ENCODE measurements at places on chromosomes 4 and X. TPM values are rescaled to one million over a fixed set of nuclear protein-coding genes. Genes with fewer than 3 reads are reported as not detected.

NUDT10 gene
- 14.2 TPM for total RNA-seq

GRCh38 chr4:81030061-81030980, at the start of gene BMP3:
BMP3 (plus strand) TSS chr4:81030708; CDS start chr4:81031285, 577 bp downstream.
- H3K36me3 ChIP-seq: no peaks in the 10 kb centered on the region
- peaks cover 2% of the 10 kb centered on the region for H3K27me3 ChIP-seq
- H3K27ac ChIP-seq: no peak within 1 kb of the TSS
- DNase-seq: peak; percentile 10
- H3K4me3 ChIP-seq: peak within 1 kb of the TSS; percentile 15

FGD1 gene
- 6.6 TPM for total RNA-seq

- H3K4me1 ChIP-seq: no peaks in the 10 kb centered on the region
- no peak for DNase-seq
- no peak overlapping the region for H3K4me3 ChIP-seq
- no peaks in the 10 kb centered on the region for H3K27me3 ChIP-seq
- no peak overlapping the region for H3K27ac ChIP-seq
These were observed 127.4 kb upstream of the POF1B start for GRCh38 chrX:85506871-85507270.

DNA sequence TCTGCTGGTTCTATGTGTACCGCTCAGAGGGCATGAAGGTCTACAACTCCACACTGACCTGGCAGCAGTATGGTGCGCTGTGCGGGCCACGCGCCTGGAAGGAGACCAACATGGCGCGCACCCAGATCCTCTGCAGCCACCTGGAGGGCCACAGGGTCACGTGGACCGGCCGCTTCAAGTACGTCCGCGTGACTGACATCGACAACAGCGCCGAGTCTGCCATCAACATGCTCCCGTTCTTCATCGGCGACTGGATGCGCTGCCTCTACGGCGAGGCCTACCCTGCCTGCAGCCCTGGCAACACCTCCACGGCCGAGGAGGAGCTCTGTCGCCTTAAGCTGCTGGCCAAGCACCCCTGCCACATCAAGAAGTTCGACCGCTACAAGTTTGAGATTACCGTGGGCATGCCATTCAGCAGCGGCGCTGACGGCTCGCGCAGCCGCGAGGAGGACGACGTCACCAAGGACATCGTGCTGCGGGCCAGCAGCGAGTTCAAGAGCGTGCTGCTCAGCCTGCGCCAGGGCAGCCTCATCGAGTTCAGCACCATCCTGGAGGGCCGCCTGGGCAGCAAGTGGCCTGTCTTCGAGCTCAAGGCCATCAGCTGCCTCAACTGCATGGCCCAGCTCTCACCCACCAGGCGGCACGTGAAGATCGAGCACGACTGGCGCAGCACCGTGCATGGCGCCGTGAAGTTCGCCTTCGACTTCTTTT, 32.2 kb downstream of the WFS1 start:
- H3K27ac ChIP-seq: no peak overlapping the region
- no peaks in the 10 kb centered on the region for H3K4me1 ChIP-seq
- peaks cover 6% of the 10 kb centered on the region for H3K36me3 ChIP-seq
- H3K4me3 ChIP-seq: no peak overlapping the region
- no peaks in the 10 kb centered on the region for H3K27me3 ChIP-seq

- DNase-seq: no peak
- no peaks in the 10 kb centered on the region for H3K4me1 ChIP-seq
These were observed 24.2 kb upstream of the CSF2RA start for GRCh38 chrX:1244164-1245076.

GRCh38 chrX:65607070-65607742, 60.2 kb upstream of the MSN start:
- no peaks in the 10 kb centered on the region for H3K36me3 ChIP-seq
- no peaks in the 10 kb centered on the region for H3K27me3 ChIP-seq
- no peak overlapping the region for H3K27ac ChIP-seq
- no peak for DNase-seq

DNA sequence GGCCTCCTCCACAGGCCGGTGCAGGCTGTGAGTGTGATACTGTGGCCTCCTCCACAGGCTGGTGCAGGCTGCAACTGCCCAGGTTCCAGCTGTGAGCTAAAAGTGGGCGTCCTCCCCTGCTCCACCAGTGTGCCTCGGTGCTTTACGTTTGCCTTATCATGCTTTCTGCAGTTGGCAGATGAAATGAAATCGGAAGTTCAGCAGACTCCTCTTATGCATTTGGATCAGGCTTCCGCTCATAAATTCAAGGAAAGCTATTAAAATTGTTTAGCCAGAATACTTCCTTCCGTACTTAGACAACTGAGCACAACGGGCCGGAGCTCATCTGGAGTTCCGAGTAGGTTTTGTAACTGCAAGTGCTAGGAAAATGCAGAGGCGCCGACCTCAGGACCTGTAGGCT, 12.0 kb downstream of the CYP4V2 start:
- no peak for DNase-seq
- H3K4me3 ChIP-seq: no peak overlapping the region
- H3K36me3 ChIP-seq: no peaks in the 10 kb centered on the region
- H3K27me3 ChIP-seq: no peaks in the 10 kb centered on the region
- H3K4me1 ChIP-seq: no peaks in the 10 kb centered on the region

MAP7D2 gene
- 9.9 TPM for total RNA-seq

GRCh38 chrX:130861462-130861861, 41.5 kb downstream of the ENOX2 start:
- no peak for DNase-seq
- H3K27me3 ChIP-seq: no peaks in the 10 kb centered on the region
- H3K36me3 ChIP-seq: no peaks in the 10 kb centered on the region
- no peaks in the 10 kb centered on the region for H3K4me1 ChIP-seq
- no peak overlapping the region for H3K4me3 ChIP-seq

CNGA1 gene
- 5.7 TPM for total RNA-seq

- H3K4me3 ChIP-seq: no peak overlapping the region
- no peaks in the 10 kb centered on the region for H3K36me3 ChIP-seq
- no peaks in the 10 kb centered on the region for H3K27me3 ChIP-seq
- H3K4me1 ChIP-seq: no peaks in the 10 kb centered on the region
- no peak for DNase-seq
These were observed 146.9 kb upstream of the FMR1 start for GRCh38 chrX:147764868-147765267.

- H3K4me1 ChIP-seq: no peaks in the 10 kb centered on the region
- H3K4me3 ChIP-seq: no peak overlapping the region
- no peaks in the 10 kb centered on the region for H3K27me3 ChIP-seq
- no peaks in the 10 kb centered on the region for H3K36me3 ChIP-seq
- no peak for DNase-seq
These were observed 14.7 kb downstream of the PDGFC start for GRCh38 chr4:156956826-156957368.

GUCY1B1 gene
- total RNA-seq: 12.6 TPM

NDST4 gene
- 1.8 TPM for total RNA-seq

DNA sequence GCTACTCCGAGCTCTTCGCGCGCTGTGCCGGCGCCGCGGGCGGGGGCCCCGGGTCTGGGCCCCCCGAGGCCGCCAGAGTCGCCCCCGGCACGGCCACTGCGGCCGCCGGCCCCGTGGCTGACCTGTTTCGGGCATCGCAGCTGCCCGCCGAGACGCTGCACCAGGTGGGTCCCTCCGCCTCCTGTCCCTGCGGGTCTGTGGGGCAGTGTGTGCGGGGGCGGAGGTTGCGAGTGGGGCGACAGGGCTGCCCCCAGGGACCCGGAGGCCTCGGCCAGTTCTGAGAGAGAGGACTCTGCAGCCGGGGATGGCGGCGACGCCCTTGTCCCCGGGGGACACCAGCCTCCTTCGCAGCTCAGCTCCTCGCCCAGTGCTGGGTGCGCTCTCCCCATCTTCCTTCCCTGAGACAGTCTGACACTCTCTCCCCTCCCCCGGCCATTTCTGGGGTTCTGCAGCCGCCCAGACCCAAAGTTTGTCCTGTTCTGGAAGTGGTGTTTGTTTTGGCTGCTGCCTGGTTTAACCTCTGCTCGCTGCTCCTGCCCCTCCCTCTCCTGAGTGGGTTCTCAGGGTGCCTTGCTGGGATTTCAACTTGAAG, 609 bp downstream of the REPS2 start:
- no peaks in the 10 kb centered on the region for H3K4me1 ChIP-seq
- peak overlapping the region; percentile 46 for H3K4me3 ChIP-seq
- H3K27ac ChIP-seq: peak overlapping the region; percentile 45
- H3K36me3 ChIP-seq: no peaks in the 10 kb centered on the region

- no peak overlapping the region for H3K4me3 ChIP-seq
- no peak overlapping the region for H3K27ac ChIP-seq
- no peaks in the 10 kb centered on the region for H3K4me1 ChIP-seq
These were observed 54.7 kb upstream of the LAS1L start for GRCh38 chrX:65589304-65589703.

YY2 gene
- 0.82 TPM for total RNA-seq

SAGE1 gene
- total RNA-seq: not detected

- H3K36me3 ChIP-seq: no peaks in the 10 kb centered on the region
- H3K4me3 ChIP-seq: no peak overlapping the region
- no peaks in the 10 kb centered on the region for H3K27me3 ChIP-seq
- DNase-seq: no peak
These were observed 14.3 kb downstream of the FAM9C start for GRCh38 chrX:13029887-13030771.

DNA sequence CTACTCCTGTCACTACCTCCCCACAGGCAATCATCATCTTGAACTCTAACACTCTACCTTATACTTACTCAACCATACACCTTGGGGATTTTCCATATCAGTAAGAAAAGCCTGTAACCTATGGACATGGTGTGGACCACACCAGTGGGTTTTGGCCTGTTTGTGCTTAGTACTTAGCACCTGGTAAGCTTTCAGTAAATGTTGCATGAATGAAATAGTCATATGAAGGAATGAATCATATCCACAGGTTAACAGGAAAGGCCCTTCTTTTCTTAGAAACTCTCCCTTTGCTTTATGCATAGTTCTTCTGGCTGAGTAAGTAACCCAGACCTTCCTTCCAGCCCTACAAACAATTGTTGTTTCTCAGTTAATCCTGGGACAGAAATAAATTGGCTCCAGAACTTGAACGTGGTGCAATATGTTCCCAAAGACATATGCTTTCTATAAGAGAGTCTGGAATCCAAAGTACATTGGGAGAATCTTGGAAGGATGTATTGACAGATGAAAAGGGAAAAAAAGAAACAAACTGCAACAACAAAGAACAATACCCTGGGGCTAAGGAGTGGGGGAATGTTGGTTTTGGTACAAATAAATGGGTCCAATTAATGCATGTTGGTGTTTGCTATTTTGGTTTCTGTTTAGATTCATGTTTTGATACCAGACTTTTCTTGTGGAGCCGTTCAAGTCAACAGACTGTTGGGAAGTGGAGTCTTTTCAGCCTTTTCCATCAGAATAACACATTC, 27.8 kb downstream of the RASL11B start:
- H3K4me1 ChIP-seq: no peaks in the 10 kb centered on the region
- no peaks in the 10 kb centered on the region for H3K27me3 ChIP-seq
- H3K36me3 ChIP-seq: no peaks in the 10 kb centered on the region
- H3K27ac ChIP-seq: no peak overlapping the region
- no peak overlapping the region for H3K4me3 ChIP-seq

- H3K4me1 ChIP-seq: no peaks in the 10 kb centered on the region
- H3K27ac ChIP-seq: no peak overlapping the region
- no peaks in the 10 kb centered on the region for H3K27me3 ChIP-seq
These were observed 9.6 kb upstream of the MAP7D3 start for GRCh38 chrX:136260776-136261175.

GRCh38 chr4:106019771-106020170, 124.5 kb downstream of the NPNT start:
- H3K36me3 ChIP-seq: no peaks in the 10 kb centered on the region
- DNase-seq: no peak
- no peaks in the 10 kb centered on the region for H3K4me1 ChIP-seq
- no peak overlapping the region for H3K27ac ChIP-seq

SSX1 gene
- not detected for total RNA-seq

GRCh38 chr4:186939766-186940165, 216.1 kb upstream of the FAT1 start:
- no peaks in the 10 kb centered on the region for H3K27me3 ChIP-seq
- H3K4me3 ChIP-seq: no peak overlapping the region
- DNase-seq: no peak
- H3K4me1 ChIP-seq: no peaks in the 10 kb centered on the region

PCYT1B gene
- 0.27 TPM for total RNA-seq

DNA sequence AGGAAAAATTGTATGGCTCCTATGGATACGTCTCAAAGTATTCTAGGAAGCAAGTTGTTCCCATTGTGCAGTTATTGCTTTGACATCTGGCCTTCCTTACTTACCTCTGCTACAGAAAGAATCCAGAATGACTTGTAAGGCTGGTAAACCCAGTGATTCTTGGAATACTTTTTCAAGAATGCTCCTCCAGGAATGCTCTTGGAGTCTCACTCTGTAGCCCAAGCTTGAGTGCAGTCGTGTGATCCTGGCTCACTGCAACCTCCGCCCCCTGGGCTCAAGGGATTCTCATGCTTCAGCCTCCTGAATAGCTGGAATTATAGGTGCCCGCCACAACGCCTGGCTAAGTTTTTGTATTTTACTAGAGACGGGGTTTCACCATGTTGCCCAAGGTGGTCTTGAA, 38.1 kb downstream of the GAB1 start:
- no peak overlapping the region for H3K4me3 ChIP-seq
- no peak for DNase-seq
- no peaks in the 10 kb centered on the region for H3K27me3 ChIP-seq
- H3K36me3 ChIP-seq: no peaks in the 10 kb centered on the region

- no peak for DNase-seq
- H3K27ac ChIP-seq: no peak overlapping the region
- no peaks in the 10 kb centered on the region for H3K36me3 ChIP-seq
- no peaks in the 10 kb centered on the region for H3K4me1 ChIP-seq
- no peak overlapping the region for H3K4me3 ChIP-seq
These were observed 343.1 kb upstream of the FAM241A start for GRCh38 chr4:111802191-111802590.

DNA sequence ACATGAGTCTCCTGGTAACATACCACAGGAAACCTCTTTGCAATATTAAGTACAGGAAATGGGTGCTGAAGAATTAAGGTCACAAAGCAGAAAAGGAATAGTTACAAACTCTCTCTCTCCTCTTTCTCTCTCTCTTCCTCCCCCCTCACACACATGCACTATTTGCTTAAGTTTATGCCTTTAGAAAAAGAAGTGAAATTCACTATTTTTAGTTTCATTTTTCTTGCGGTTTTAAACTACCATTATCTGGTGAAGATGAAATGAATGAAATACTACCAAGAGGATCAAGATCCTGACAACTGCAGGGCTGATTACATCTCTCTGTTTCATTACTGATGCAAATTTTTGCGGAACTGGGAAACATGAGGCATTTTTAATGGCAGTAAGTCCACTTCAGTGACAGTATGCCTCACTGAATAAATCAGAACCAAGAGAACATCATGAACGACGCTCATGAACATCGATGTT, 64.3 kb upstream of the FTHL17 start:
- no peak overlapping the region for H3K27ac ChIP-seq
- no peak overlapping the region for H3K4me3 ChIP-seq
- H3K36me3 ChIP-seq: no peaks in the 10 kb centered on the region
- no peaks in the 10 kb centered on the region for H3K4me1 ChIP-seq
- DNase-seq: no peak
- H3K27me3 ChIP-seq: no peaks in the 10 kb centered on the region

- H3K27ac ChIP-seq: no peak overlapping the region
- no peaks in the 10 kb centered on the region for H3K27me3 ChIP-seq
- no peaks in the 10 kb centered on the region for H3K4me1 ChIP-seq
- no peak overlapping the region for H3K4me3 ChIP-seq
- no peak for DNase-seq
These were observed 2.6 kb upstream of the LAS1L start for GRCh38 chrX:65537229-65537628.

ARHGAP6 gene
- total RNA-seq: 72.6 TPM

- H3K36me3 ChIP-seq: no peaks in the 10 kb centered on the region
- no peak for DNase-seq
- H3K27me3 ChIP-seq: no peaks in the 10 kb centered on the region
- H3K4me1 ChIP-seq: no peaks in the 10 kb centered on the region
These were observed 415.1 kb upstream of the MAD2L1 start for GRCh38 chr4:120481756-120482155.
